ENCODE measurements at places on chromosomes 1 and 21.

DNA sequence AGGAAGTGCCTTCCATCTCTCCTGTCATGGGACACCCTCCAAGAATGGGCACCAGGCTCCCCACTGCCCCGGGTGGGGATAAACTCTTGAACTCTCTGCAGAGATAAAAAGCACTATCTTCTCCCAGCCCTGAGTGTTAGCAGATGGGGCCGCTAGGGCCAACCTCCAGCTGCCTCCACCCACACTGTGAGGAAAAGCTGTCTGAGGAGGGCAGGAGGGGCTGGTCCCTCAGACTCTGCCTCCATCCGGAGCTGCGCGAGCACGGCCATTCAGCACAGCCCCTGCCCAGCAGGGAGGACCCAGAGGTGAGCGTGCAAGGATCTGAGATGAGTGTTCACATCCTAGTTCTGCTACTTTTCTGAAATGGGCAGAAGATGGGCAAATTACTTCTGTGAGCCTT is 51.8 kb upstream of the TRABD2B start:
- DNase-seq, result no peak

- no peak for DNase-seq
These were observed 25.4 kb downstream of the ECE1 start for GRCh38 chr1:21264898-21265297.

DNA sequence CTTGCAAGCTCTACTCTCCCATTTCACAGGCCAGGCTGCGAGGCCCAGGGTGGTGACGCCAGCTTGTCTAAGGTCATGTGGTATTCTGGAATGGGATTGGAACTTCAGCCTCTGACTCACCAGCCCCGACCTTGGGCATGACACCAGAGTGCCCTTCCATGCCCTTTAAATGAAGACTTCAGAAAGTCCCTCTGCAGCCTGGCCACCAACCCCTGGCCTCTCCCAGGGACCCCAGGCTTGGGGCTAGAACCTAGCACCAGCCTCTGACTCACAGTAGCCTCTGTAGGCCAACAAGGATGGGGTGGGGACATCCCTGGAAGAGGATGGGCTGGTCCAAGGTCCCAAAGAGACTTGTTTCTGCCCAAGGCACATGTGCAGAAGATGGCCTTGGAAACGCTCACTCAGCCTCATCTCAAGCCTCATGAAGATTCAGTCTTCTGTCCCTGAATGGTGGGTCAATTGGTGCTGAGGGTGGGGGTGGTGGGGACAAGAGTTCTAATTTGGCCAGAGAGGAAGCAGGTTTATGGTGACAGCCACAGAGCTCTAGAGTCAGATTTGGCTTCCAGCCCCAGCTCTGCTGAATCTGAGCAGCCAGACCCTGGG is 36.1 kb upstream of the RUNX3 start:
- no peak for DNase-seq

- no peak for DNase-seq
These were observed 125.2 kb upstream of the ZNF648 start for GRCh38 chr1:182186757-182187146.

- DNase-seq, result no peak
These were observed 6.4 kb downstream of the TSPAN2 start for GRCh38 chr1:115082949-115083348.

DNA sequence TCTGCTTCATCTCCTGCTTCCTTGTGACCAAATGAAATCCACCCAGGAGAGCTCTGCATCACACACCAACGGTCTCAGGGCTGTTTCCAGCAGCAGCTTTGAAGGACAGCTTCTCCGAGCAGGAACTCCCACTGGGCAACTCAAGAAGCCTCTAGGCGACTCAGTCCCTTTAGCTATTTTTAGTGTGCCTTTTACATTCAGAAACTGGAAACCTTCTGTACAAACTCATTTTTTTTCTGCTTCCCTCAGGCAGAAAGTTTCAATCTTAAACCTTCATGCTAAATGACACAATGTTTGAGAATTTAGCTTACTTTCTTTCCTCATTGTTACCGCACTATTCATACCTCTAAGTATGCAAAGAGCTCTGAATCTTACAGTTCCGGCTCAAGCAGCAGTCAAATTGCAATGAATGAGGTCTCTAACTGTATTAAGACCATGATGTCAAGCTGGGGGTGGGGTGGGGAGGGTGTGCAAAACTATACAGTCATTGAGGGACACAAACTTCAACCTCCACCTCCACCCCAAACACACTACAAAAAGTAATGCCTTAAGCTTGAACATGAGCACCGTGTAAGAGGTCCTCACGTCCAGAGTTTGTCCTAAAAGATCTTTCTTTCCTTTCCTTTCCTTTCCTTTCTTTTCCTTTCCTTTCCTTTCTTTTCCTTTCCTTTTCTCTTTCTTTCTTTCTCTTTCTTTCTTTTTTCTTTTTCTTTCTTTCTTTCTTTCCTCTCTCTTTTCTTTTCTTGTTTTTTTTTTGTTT is 16.4 kb upstream of the TARBP1 start:
- DNase-seq, result no peak

- DNase-seq, result no peak
These were observed 646 bp upstream of the RRP15 start for GRCh38 chr1:218284377-218284916.

DNA sequence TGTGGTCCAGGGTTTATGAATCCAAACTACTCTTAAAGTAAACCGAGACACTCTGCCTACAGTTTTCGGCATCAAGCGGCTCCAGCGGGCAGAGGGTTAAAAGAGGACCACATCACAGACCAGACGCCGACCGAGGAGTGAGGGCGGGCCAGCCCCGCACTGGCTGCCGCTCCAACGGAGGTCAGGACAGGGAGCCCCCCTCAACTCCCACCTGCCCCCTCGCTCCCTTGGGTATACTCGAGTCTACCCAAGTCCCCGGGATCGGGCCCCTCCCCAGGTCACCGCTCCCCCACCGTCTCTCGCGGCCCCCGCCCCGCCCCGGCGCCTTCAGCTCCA is 312 bp downstream of the ARNT start:
- peak; percentile 71 for DNase-seq

- DNase-seq, result no peak
These were observed 182.6 kb upstream of the KCNK2 start for GRCh38 chr1:214899908-214900460.

- DNase-seq, result no peak
These were observed 220.1 kb downstream of the ST6GALNAC3 start for GRCh38 chr1:76294482-76295194.

DNA sequence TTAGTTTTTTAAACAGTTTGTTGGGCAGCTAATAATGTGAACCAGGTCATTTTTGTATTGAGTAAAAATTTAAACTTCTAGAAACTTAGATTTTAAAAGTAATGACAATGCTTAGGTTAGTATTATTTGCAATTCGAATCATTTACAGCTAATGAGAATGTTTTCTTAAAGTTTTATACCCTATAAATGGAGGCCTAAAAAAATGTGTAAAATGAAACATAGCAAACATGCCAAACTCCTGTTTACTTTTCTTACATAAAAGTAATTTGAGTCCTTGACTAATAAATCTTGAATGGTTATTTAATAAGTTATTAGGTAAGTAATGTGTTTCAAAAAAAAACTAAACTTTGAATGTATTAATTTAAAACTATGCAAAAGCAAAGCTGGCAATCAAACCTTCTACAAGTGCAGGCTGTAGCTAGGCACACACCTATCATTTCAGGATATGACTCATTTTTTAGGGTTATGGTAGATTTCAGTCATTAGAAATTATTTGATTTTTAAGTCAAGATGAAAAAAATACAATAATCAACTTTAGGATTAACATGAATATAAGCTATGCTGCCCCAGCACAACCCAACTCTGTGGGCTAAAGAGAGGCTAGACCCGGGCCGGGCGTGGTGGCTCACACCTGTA is 41.5 kb downstream of the CLSTN1 start:
- no peak for DNase-seq

GRCh38 chr1:39646232-39647081 is 7.0 kb upstream of the HEYL start:
- no peak for DNase-seq

- DNase-seq, result no peak
These were observed 57.4 kb downstream of the PTPRC start for GRCh38 chr1:198696211-198696610.

DNA sequence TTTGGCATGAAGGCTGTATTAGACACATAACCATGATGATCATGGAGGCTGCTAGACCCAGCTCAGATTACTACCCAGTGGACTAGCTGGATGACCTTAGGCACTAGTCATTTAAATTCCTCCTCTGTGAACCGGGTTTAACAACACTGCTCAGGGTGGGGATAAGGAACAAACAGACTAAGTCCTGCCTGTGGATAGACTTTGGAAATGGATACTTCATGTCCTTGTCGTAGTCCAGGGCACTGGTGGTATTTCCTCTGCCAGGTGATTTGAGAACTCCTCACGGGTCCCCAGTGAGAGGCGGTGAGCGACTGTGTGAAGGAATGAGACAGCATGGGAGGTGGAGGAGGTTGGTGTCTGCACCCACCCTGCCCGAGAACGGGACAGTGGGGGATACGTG is 72.9 kb upstream of the SELENON start:
- no peak for DNase-seq

DNA sequence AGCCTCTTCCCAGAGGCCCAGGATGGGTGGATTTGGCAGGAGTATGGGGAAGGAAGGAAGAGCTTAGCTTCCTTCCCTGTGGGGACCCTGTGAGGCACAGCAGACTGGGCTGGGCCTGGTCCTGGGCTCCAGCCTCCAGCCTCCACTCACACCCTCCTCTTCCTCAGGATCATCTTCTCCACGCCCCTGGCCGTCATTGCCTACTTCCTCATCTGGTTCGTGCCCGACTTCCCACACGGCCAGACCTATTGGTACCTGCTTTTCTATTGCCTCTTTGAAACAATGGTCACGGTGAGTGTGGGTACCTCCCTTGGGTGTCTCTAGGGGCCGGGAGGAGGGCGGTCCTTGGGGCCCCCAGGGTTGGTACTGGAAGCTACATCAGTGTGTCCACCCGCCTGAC is 10.1 kb downstream of the MFSD2A start:
- DNase-seq, result no peak

DNA sequence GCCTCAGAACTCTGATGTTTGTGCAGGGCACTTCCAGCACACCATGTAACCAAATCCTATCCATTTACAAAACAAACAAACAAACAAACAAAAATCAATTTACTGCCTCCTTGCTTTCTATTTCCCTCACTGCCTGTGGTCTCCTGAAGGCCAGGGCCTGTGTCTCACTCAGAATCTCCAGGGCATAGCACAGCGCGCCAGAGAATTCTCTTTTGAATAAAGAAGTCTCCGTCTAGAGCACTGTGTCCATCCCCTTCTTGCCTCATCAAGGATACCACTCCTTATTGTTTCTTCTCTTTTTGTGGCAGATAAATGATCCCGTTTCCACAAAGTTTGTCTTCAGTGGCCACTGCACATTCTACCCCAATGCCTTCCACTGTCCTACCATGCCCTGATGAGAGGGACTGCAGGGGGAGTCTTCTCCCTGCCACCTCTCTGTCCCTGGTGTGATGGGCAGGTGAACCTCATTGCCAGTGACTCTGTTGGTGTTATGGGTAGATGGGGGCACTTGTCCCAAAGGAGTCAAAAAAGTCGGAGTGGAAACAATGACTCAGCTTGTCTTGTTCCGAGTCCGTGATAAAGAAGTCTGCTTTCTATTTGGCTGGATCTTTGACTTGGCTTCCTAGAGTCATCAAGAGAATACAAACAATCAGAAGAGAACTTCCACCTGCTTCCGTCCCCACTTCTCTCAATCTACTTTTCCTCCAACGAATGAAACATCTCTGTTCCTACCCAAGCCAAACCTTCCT is 30.0 kb downstream of the XCL2 start:
- no peak for DNase-seq

GRCh38 chr1:218211241-218211640 is 73.9 kb upstream of the RRP15 start:
- no peak for DNase-seq

GRCh38 chr1:3611170-3612019 is at the start of gene MEGF6:
Gene MEGF6, minus strand, starts transcription at chr1:3611508. Its CDS starts 240 bp downstream, at chr1:3611268.
- no peak for DNase-seq

GRCh38 chr1:61457526-61458040 is 267.4 kb downstream of the TM2D1 start:
- DNase-seq, result no peak

DNA sequence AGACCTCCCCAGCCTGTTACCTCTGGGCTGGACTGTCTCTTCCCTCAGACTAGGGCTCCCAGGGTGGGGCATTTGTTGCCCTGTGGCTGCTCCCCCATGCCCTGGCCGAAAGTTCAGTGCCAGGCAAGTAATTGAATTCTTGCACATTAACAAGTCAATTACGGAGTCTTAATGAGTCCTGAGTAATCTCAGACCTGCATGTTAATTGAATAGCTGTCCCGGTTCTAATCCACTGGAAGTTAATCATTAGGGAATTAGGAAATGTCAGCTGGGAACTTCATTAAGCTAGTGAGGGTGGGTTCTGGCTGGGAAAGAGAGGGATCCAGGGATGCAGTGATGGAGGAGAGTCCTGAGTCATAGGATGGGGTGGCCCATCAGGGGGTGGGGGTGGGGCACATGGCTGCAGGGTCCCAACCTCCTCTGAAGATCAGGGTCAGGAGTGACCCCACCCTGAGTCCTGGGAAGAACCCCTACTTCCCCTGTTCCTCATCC is 47.1 kb upstream of the CSF3R start:
- DNase-seq, result no peak

- no peak for DNase-seq
These were observed 61.4 kb upstream of the CD34 start for GRCh38 chr1:207972337-207972736.

DNA sequence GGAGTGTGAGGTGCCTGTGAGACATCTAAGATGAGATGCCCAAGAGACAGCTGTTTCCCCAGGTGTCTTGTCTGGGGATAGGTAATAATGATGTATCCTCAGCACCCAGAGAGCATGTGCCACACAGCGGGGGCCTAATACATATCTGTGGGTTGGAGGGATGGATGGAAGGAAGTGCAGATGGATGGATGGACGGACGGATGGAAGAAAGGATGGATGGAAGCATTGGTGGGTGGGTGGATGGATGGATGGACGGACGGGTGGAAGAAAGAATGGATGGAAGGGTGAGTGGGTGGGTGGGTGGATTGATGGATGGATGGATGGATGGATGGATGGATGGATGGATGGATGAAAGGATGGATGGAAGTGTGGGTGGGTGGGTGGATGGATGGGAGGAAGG is 78.5 kb upstream of the EFHD2 start:
- DNase-seq, result no peak

- no peak for DNase-seq
These were observed 64.3 kb upstream of the MORC3 start for GRCh38 chr21:36255663-36256062.

GRCh38 chr1:9892563-9893528 is 17.2 kb downstream of the CTNNBIP1 start:
- no peak for DNase-seq

- DNase-seq, result no peak
These were observed 64.7 kb downstream of the TGFBR3 start for GRCh38 chr1:91821126-91821868.

GRCh38 chr1:210866532-210866931 is 267.4 kb downstream of the KCNH1 start:
- no peak for DNase-seq

- no peak for DNase-seq
These were observed 175.0 kb downstream of the KAZN start for GRCh38 chr1:14773396-14774025.

DNA sequence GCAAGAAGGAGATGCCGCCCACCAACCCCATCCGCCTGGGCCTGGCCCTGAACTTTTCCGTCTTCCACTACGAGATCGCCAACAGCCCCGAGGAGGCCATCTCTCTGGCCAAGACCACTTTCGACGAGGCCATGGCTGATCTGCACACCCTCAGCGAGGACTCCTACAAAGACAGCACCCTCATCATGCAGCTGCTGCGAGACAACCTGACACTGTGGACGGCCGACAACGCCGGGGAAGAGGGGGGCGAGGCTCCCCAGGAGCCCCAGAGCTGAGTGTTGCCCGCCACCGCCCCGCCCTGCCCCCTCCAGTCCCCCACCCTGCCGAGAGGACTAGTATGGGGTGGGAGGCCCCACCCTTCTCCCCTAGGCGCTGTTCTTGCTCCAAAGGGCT is 732 bp downstream of the SFN start:
- DNase-seq, result no peak

Measured in NCI-H774 (cell line).